ENCODE measurements at places on chromosomes 4 and X.

GRCh38 chr4:113809311-113809710, 47.8 kb upstream of the CAMK2D start:
- no peak for DNase-seq

DNA sequence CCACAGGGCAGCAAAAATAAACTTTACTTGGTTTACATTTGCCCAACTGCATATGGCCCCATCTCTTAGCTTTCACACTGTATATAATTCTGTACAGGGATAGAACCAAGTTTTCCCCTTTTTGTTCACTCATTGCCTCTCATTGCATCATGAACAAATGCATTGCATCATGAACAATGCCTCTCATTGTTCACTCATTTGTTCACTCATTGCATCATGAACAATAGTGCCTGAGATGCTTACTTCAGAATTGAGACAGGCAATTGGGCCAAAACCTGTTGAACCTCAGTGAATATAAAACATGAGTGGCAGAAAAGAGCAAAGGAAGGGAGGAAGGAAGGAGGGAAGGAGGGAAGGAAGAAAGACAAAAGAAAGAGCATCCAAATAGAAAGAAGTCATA, 98.2 kb downstream of the SOWAHB start:
- DNase-seq: no peak

DNA sequence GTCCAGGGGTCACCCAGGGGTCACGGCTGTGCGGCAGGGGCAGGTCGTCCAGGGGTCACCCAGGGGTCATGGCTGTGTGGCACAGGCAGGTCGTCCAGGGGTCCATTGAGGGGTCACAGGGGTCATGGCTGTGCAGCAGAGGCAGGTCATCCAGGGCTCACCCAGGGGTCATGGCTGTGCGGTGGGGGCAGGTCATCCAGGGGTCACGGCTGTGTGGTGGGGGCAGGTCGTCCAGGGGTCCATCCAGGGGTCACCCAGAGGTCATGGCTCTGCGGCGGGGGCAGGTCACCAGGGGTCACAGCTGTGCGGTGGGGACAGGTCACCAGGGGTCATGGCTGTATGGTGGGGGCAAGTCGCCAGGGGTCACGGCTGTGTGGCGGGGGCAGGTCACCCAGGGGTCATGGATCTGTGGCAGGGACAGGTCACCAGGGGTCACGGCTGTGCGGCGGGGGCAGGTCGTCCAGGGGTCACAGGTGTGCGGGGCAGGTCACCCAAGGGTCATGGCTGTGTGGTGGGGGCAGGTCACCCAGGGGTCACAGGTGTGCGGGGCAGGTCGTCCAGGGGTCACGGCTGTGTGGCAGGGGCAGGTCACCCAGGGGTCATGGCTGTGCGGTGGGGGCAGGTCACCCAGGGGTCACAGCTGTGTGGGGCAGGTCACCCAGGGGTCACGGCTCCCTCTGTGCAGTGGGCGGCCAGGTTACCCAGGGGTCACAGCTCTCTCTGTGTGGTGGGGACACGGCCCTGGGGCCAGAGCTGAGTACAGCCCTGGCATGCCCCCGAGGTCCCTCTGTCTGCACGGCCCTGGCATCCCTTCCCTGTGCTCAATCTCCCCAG, 16.0 kb downstream of the ATP5ME start:
- no peak for DNase-seq

DNA sequence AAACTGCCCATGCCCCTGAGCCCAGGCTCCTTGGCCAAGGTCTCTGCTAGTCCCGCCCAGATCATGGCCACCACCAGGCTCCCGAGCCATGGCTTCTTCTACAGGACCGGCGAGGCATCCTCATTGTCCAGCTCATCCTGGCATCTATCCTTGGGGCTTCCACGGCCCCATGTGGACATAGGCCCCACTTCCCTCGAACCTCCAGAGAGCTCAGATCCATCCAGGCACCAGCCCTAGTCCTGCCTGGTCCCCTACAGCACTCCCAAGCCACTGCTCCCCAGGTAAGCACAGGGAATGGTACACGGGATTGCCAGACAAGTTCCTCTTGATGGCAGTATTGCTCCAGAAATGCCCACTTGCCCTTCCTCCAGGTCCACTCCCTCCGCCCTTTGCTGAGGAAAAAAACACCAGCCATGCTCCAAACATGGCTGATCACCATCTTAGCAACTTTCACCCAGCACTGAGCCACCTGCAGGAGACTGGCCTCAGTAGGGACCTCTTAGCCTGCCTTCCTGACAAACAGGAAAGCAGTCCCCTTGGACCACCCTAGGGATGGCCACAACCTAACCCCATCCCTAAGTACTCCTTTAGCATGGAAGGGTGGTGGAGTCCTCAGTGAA, 272.1 kb upstream of the AGTR2 start:
- DNase-seq: peak; percentile 71

- no peak for DNase-seq
These were observed 23.8 kb upstream of the PLK4 start for GRCh38 chr4:127856813-127857447.

DNA sequence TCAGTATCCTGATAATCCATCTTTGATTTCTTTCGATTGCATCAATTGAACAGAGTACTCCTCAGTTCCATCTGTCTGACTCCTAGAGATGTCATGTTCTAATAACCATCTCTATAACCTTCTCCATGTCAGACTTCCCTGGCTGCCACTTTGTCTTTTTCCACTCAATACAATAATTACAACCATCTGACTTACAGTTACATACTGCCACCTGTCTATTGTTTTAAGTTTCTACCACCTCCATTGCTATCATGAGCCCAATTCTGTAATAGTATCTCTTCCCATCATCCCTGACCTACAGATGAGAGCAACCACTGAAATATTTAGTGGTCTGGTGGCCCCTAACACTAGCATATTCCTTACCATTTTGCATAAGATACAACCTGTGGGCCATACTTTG, 439.2 kb upstream of the FAM47C start:
- DNase-seq: no peak

GRCh38 chr4:153465615-153466080, 512 bp upstream of the TMEM131L start:
- no peak for DNase-seq

Measured in activated T-cell treated with anti-CD3 and anti-CD28 coated beads, Interleukin-2, amount 50 U/mL, for 1 hour (primary cell).